ENCODE measurements at places on chromosomes 12 and 14.

GRCh38 chr14:75134644-75135043, 7.8 kb upstream of the NEK9 start:
- DNase-seq: no peak

DNA sequence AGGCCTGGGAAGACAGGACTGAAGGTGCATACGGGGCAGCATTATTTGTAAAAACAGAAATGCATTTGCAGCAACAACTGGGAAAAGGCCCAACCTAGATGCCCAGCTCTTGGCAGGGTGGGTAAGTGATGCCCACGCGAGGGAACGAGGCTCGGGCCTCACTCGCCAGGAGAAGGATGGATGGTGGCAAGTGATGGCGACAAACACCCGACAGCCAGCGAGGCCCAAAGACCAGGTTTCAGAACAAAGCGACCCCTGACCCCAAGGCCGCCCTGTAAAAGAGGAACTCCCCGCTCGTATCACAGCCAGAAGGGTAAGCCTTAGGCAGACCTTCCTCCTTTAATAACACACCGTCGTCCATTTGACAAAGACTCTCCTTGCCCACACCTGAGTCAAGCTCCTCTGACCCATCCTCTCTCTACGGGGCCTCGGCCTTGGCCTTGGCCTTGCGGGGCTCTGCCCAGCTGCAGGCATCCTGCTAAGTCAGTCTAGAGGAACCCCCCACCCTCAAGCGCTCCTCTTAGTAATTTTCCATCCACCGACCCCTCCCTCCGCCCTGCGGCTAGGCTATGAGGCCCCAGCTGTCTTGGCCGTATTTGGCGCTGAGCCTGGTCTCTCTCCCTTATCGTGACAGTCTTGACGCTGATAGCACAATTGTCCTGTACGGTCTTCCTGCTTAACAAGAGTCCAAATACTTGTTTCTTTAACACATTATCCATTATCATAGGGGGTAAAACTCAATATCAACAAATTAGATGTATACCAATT, 80.2 kb downstream of the NCOR2 start:
- no peak for DNase-seq

GRCh38 chr14:50670866-50671256, 2.8 kb upstream of the SAV1 start:
- no peak for DNase-seq

GRCh38 chr12:47743311-47743860, 15.3 kb downstream of the RAPGEF3 start:
- no peak for DNase-seq

GRCh38 chr14:63685401-63685800, 42.5 kb downstream of the SGPP1 start:
- no peak for DNase-seq

- no peak for DNase-seq
These were observed 3.0 kb upstream of the PIGH start for GRCh38 chr14:67602995-67603545.

DNA sequence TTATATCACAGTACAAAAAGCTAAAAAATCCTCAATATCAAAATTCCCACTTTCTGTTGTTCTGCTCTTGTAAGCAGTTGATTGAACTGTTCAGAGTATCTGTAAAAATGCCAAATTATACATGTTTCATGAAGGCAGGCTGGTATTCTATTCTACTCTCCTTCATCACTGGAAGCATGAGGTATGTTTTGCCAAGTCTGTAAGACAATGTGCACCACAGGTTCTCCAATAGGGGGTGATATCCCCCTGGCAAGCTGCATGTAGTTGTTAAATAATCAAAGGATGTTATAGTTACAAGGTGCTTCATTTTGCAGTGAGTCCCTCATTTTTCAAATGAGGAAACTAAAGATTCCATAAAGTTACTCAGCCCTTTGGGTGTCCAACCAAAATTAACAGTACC, 15.1 kb upstream of the NEK9 start:
- DNase-seq: no peak

GRCh38 chr14:44009642-44010041, 497.4 kb downstream of the FSCB start:
- DNase-seq: no peak

GRCh38 chr12:45446013-45446412, 230.1 kb downstream of the ANO6 start:
- DNase-seq: no peak

- DNase-seq: no peak
These were observed 279.7 kb downstream of the ZFP36L1 start for GRCh38 chr14:68513137-68513536.

DNA sequence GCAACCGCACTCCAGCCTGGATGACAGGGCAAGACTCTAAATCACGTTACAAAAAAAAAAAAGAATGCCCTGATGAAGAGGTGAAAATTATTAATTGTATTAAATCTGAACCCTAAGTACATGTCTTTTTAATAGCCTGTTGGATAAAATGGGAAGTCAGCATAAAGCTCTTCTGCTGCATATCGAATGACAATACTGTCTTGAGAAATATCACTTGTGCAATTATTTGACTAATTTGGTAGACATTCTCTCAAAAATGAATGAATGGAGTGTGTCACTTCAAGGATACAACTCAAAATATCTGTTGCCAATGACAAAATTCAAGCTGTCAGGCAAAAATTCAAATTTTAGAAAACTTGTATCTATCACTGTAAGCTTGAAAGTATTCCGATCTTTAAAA, 38.9 kb downstream of the DNAI7 start:
- DNase-seq: no peak

- peak; percentile 18 for DNase-seq
These were observed 27.9 kb downstream of the BORCS5 start for GRCh38 chr12:12384571-12385340.

- no peak for DNase-seq
These were observed 111.3 kb upstream of the GARIN2 start for GRCh38 chr14:67077921-67078320.

GRCh38 chr14:36627981-36628380, 33.7 kb upstream of the PAX9 start:
- DNase-seq: no peak

GRCh38 chr14:37246427-37246829, 48.7 kb downstream of the MIPOL1 start:
- DNase-seq: no peak

DNA sequence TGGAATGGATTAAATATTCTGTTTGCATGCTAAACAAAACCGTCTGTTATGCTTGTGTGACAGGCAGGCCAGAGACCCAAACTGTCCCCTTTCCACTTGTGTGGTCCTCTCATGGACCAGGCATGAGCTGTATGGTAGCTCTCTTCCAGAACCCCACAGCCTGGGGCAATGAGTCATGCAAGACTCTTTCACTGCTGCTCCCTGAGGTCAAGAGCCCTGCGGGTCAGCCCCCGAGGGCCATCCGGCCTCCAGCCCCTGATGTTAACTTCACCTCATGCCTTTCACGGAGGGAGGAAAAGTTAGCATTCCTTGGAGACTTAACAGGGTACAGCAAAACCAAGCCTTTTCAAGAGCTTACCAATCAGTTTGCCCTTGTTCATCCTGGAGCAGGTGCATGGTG, 239.1 kb upstream of the DIO3 start:
- no peak for DNase-seq

- no peak for DNase-seq
These were observed 26.8 kb downstream of the AMN1 start for GRCh38 chr12:31702047-31702446.

DNA sequence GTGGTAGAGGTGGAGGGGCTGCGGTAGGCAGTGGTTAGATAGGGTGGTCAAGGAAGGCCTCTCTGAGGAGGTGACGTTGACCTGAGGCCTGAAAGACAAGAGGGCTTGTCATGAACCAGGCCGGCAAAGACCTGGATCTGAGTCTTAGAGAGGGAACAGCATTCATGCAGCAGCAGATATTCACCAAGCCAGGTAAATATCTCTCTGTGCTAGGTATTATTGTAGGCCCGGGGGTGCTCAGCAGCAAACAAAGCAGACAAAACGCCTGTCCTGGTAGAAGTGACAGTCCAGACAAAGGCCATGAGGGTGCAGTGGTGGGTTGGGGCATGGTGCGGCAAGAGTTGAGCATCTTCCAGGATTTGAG, 117.6 kb downstream of the PTPN11 start:
- DNase-seq: no peak

GRCh38 chr12:117069926-117070900, 29.0 kb downstream of the TESC start:
- DNase-seq: no peak

- no peak for DNase-seq
These were observed 8.4 kb upstream of the ACVRL1 start for GRCh38 chr12:51898937-51899336.

GRCh38 chr14:22232486-22232885, 356.5 kb downstream of the DAD1 start:
- no peak for DNase-seq

DNA sequence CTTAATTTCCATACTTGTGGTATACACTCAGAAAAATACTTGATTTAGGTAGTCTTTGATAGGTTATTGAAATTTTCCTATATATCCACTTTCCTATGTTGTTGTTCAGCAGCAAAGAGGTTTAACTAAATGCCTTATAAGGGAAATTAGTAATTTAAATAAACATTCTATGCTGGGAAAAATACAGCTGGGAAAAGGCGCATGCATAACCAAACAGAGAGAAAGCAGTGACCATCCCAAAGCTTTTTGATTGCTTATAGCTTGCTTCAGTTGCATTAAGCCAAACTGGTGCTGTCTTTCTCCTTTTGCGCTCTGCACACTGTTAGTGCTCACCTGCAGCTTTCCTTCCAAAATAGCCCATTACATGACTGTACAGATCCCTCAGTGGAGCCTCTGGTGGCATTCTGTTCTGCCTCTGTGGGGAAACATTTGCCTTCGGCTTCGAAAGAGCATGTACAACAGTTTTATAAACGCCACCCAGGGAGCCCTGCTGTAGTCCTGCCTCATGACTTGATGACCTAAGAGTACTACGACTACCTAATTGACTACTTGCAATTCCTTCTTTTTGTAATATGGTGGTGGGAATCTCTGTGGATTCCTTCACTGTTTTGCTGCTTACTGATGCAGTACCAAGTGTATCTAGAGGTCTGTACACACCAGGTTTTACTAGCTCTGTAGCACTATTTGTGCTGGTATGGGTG, 120.8 kb downstream of the RALGAPA1 start:
- no peak for DNase-seq

DNA sequence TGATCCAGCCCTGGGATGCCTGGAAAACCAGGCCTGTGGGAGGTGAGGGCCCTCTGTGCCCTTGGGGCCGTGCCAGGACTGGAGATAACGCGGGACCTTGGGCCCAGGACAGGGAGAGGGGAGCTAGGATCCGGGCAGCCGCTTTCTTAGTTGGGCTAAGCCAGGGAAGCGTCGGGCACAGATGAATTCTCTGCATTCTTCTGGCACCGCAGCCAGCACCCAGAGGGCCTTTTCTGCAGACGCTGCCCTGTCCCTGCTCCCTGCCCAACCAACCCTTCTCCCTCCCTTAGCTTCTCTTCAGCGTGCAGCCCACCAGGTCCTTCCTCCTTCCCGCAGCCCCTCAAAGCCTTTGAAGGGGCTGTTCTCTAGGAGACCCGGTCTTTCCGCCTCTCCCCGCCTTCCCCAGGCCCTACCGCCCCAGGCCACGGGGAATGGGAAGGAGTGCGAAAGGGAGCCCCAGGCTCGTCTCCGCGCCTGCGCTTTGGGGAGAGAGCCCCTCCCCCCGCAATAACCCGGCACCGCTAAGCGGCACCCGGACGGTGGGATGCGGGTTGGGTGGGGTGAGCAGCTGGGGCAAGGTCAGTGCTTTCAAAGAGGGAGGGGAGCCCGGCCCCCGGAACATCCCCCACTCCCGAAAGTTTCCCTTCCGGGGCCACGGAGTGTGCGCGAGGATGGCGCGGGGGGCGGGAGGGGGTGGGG, 663 bp downstream of the NCKAP5L start:
- DNase-seq: peak; percentile 13

DNA sequence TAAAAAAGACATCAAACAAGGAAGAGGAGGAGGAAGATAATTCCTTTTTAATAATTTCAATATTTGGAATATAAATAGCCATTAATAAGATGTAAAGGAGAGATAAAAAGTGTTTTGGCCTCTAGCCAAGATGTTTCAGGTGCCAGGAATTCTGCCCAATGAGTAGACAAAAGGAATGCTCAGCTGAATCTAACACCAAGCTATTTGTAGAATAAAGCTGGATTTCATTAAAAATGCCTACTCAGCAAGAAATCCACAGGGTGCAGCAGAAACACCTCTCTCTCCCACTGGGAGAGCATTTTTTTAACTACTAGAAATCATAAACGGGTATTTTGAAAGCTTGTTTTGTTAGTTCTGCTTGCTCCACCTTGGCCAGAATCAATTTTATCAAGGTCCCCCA, 4.1 kb upstream of the STAB2 start:
- no peak for DNase-seq

GRCh38 chr14:65170318-65170717, 68.0 kb upstream of the MAX start:
- no peak for DNase-seq
